ENCODE measurements at places on chromosomes 12 and 14. TPM values are rescaled to one million over a fixed set of nuclear protein-coding genes. Genes with fewer than 3 reads are reported as not detected.

GRCh38 chr14:71193663-71194062, 286.4 kb downstream of the PCNX1 start:
- no peak for DNase-seq

Gene RAD51AP1
- 9.3 TPM for total RNA-seq

GRCh38 chr14:59297071-59297776, 108.8 kb downstream of the DAAM1 start:
- peak; percentile 60 for DNase-seq

Gene SERPINA6
- total RNA-seq, result not detected

GRCh38 chr12:32273063-32273522, 126.3 kb upstream of the FGD4 start:
- no peak for DNase-seq

DNA sequence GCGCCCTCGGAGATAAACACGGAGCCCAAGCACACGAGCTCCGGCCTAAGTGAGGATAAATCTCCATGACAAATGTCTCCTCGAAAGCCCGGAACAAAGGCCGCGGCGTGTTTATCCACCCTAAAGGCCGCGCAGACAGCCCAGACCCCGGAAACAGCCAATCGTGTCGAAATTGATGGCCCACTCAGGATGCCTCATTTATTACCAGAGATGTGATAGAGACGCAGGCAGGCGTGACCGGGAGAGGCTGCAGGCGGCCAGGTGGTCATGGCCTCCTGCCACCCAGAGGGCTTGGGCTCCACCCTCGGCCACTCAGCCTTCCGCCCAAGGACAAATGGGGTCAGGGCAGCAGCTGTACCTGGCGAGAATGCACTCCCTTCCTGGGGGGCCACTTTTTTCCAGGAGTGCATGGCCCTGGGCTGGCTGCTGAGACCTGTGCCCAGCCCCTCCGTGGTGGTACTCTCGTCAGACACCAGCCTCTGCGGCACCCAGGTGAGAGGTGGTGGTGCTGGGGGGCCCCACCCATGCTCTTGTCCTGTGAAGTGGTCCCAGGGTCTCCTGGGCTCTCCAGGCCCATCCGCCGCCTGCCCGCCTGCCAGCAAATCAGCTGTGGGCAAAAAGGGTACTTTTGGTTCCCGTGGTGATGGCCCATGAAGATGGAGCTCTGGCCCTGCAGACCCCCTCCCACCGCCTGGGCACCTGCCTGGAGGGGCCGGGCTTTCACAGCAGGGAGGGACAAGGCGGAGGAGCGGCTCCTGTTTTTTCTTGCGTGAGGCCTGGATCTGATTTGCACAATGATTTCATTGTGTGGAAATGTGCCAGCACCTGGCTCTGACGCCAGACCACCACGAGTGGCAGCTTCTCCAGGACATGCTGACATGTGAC, 211.5 kb upstream of the C14orf180 start:
- DNase-seq, result no peak

DNA sequence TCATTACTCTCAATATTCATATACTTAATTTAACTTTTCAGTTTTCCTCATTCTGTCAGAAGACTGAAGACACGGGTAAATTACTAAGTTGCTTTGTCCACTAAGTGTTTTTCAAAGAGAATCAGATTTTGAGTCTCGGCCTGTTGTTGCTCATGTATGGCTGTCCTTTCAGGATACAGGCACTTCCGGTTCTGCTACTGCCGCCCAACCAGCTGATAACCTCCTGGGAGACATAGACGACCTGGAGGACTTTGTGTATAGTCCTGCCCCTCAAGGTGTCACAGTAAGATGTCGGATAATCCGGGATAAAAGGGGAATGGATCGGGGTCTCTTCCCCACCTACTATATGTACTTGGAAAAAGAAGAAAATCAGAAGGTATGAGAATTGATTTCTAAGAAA, 28.3 kb upstream of the TEAD4 start:
- DNase-seq, result no peak

DNA sequence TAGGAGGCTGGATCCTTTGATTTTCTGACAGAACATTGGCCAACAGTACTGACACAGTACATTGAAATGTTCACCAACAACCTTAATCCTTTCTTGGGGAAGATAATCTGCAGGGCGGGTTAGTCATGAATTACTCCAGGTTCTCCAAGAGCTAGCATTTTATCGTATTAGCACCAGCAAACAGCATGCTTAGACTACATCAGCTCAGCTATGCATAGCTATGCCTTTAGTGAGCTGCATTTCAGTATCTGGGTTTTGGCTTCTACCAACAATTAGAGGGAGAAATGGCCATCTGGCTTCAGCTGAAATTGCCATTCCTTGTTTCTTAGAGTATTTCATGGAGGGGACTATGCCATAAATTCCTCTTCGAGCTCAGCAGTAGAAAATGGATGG, 33.8 kb downstream of the SAMD4A start:
- peak; percentile 86 for DNase-seq

GRCh38 chr14:70563869-70564268, 29.1 kb upstream of the ADAM20 start:
- DNase-seq, result no peak

DNA sequence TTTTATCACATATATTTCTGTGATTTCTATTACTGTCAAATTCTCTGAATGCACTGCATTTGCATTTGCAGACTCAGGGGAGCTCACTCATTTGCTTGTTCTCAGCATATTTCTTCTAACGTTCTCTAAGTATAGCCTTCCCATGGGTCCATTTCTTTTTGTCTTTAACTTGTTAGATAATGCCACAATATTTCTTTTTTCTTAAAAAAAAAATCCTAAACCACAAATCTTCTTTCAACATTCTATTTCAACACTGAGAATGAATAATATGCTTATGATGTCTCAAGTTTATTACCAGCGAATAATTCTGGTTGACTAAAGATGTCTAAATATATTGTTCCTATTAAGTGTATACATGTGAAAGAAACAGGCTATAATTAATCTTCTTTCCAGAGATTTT, 200.2 kb downstream of the ANO6 start:
- DNase-seq, result peak; percentile 47

GRCh38 chr12:7146228-7146627, 16.1 kb downstream of the CLSTN3 start:
- DNase-seq, result no peak

Gene OR6C76
- not detected for total RNA-seq

DNA sequence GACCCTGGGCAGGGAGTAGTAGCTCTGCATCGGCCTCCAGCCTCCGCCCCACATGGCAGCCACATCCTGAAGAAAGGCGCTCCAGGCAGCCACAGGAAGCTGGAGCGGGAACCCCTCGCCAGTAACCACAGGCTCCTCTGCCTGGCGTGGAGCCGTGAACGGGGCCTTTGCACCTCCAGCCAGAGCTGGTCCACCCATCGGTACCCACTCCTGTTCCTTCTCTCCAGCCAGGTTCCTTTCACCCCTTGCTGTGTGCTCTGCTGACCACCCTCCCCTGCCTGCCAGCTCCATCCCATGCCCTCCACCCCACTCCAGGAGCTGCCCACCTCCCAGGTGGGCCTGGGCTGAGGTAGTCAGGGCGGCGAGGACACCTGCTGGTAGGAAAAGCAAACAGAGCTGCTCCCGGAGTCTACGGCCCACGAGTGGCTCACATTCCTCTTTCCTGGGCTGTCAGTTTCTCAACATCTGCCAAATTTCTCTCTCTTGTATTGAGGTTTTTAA, 2.7 kb downstream of the TGFB3 start:
- peak; percentile 59 for DNase-seq

DNA sequence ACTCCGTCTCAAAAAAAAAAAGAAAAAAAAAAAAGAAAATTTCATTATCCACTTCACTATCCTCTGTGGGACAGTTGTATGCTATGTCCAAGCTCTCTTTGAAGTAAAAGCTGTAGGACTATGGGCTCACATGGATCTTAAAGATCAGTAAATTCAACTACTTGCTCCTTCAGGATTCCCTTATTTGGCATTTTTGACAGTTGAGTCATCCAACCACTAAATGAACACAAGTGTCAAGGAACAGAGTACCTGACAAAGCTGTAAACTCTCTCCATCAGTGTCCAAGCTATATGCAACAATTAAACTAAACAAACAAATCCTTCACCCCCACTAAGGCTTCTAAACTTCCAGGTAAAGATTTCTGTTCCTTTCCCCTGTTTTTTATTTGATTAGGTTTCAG, 177.0 kb downstream of the CEP128 start:
- peak; percentile 21 for DNase-seq

DNA sequence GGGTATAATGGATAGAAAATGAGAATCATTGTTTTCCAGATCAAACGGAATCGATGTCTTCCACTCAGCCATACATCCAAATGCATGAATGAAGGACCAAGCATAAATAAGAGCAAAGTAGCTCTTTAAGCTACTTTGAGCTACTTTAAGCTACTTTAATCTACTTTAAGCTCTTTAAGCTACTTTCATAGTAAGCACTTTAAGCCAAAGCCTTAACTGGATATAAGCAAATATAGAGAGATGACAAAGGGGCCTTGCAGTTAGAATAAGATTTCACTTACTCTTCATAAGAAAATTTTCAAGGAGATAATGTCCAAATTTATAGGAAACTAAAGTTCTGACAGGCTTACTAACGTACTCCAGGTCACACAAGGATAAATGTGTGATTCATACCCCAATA, 355.6 kb upstream of the KITLG start:
- DNase-seq, result peak; percentile 84

GRCh38 chr12:66664076-66664475, 14.8 kb downstream of the GRIP1 start:
- no peak for DNase-seq

Gene ITGB7
- total RNA-seq, result under 0.01 TPM

- DNase-seq, result peak; percentile 86
These were observed 31.1 kb upstream of the DUSP6 start for GRCh38 chr12:89383235-89384049.

GRCh38 chr14:94330857-94331256, 7.7 kb upstream of the SERPINA6 start:
- no peak for DNase-seq

All from fibroblast of villous mesenchyme (primary cell).